ENCODE measurements at places on chromosomes 4 and X. TPM values are rescaled to one million over a fixed set of nuclear protein-coding genes. Genes with fewer than 3 reads are reported as not detected.

SPANXC gene
- polyA plus RNA-seq = not detected

DNA sequence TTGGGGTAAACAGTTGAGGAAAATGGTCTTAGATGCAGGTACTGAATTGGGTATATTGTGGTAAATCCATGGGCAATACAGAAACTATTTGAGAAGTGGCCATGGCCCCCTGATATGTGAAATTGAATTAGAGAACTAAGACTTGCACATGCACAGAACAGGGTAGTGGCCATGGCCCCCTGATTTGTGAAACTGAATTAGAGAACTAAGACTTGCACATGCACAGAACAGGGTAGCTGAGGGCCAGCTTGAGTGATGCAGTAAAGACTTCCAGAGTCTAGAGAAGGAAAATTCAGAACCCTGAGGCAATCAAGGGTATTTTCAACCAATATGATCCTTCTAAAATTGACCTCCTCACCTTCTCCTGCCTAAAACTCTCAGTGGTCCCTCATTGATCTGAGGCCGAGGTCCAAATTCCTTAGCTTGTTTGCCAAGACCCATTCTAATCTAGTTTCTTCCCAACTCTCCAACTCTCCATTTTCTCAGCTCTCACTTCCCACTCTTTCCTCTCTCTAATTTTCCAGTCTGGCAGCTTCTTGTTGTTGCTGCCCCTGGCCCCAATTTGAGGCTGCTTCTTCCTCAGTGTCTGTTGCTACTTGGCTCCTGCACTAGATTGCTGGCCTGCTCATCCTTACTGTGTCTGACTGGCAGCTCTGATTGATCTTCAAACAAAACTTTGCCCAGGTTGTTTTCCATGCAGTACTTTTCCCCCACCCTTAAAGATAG lies 72.4 kb downstream of the FRAS1 start:
- no peak for DNase-seq

- no peak for DNase-seq
Measured at GRCh38 chr4:79049840-79050540, 110.8 kb upstream of the PAQR3 start.

- no peak for DNase-seq
Measured at GRCh38 chr4:151358266-151358665, 32.9 kb upstream of the SH3D19 start.

- DNase-seq = no peak
Measured at GRCh38 chrX:13985697-13986435, 43.8 kb downstream of the GEMIN8 start.

- DNase-seq = no peak
Measured at GRCh38 chr4:183846951-183847350, 58.2 kb upstream of the STOX2 start.

RAP1GDS1 gene
- 54.8 TPM for polyA plus RNA-seq

DNA sequence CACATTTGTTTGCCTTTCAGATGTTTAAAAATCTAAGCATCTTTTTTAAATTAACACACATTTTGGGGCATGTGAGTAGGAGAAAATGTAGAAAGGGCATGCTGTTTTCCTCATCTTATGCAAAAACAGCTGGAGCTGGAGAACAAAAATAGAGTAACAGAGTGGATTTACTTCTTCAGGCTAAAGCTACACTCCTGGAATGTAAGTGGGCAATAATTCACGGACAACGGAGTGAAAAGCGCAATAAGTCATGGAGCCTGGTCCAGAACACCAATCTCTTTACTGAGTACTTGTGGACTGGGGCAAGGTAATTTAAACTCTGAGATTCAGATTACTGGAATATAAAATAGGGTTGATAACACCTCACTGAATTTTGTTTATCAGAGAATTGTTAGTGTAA lies 1018.8 kb upstream of the HS3ST1 start:
- DNase-seq = no peak

- no peak for DNase-seq
Measured at GRCh38 chrX:50978920-50979682, 68.6 kb downstream of the BMP15 start.

SLIT2 gene
- 1.9 TPM for polyA plus RNA-seq

NAP1L3 gene
- polyA plus RNA-seq = 0.08 TPM

- no peak for DNase-seq
Measured at GRCh38 chrX:10677490-10677889, 57.1 kb upstream of the MID1 start.

CITED1 gene
- polyA plus RNA-seq = 0.23 TPM

GRCh38 chr4:109801099-109801789 lies 555 bp downstream of the CFI start:
- no peak for DNase-seq

DNA sequence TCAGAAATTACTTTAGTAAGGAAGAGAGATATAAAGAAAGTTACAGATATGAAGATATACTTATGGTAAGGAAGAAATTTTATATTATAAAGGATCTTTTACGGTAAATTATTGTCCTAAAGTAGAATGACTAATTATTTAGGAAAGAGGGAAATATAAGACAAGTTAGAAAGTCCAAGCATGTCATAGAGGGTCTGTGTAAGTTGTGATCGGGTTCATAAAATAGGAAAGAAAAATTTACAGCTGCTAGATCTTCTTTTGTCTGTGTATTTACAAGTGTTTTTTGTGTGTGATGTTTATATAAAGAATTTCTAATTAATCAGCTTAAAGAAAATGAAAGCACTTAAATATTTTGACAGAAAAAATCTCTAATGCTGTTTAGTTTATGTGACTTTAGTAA lies 1054.9 kb upstream of the DIAPH2 start:
- no peak for DNase-seq

DNA sequence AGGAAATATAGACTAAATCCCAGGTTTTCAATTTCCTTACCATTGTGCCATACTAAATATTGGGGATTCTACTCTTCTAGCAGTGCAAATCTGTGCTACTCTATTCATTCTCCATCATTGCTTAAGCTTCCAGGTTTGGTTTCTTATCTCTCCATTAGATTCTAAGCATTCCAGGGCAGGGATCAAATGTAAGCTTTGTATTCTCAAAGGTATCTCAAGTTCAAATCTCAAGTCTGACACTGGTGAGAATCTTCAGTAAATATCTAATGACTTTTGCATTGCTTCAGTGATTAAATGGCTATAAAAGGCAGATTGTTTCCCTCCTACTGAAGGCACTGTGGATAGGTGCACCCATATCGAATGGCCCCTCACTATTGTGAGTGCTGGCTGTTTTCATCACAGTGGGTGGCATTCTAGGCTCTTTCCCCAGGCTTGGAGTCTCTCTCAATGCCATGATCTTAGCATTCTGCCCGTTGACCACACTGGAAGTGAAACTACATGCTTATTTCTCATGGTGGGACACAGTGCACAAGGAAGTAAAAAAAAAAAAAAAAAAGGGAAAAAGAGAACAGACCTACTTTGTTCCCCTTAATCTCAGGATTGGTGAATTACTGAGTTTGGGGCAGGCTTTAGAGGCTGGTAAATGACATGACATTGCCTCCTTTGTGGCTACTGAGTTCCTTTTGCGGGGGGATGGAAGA lies 28.7 kb downstream of the FAM9C start:
- no peak for DNase-seq

- no peak for DNase-seq
Measured at GRCh38 chr4:78613522-78614321, 62.2 kb downstream of the ANXA3 start.

GRCh38 chr4:99927566-99927965 lies 18.9 kb downstream of the DNAJB14 start:
- no peak for DNase-seq

DNA sequence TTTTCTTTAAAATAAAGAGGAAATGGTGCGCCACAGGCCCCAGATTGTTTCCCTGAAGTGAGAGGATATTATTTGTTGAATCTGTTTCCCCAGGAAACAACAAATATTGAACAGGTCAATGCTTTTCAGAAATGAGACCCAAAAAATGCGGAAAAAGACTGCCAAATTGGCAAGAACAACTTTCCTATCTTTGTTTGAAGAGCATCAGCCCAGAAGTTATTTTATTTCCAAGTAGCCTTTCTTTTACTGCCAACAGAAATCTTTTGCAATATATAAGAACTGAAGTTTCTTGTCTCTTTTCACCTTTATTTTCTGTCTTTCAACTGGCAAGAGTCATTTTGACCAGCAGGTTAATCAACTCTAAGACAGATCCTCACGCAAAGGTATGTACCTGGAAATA lies at the start of gene SMR3A:
Gene SMR3A (plus strand): TSS at position 301 of the 400 bp plus-strand sequence. CDS start 1,356 bp downstream, outside the sequence.
- no peak for DNase-seq

All from mammary epithelial cell (primary cell).